ENCODE measurements at places on chromosomes 16 and 17. TPM values are rescaled to one million over a fixed set of nuclear protein-coding genes. Genes with fewer than 3 reads are reported as not detected.
A peak's percentile ranks its signal among the peaks of the same experiment; 100 is the strongest.

GRCh38 chr16:89779231-89779908 is 37.1 kb downstream of the FANCA start:
- no peak for DNase-seq

DNA sequence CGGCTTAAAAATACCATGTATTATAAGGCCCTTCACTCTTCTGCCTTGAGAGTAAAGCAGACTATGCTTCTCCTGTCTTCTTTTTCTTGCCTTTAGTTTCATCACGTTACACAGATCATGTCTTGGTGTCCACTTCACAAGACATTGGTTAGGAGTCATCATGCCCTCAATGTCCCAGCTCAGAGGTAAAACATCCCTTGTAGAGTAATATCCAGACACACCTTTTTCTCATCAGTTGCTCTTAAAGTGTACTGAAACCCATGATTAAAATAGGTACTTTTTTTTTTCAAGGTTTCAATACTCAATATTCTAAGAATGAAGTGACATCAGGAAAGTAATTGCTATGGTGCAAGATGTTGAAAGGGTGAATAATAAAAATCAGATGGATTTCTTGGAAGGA is 267.8 kb downstream of the PMP22 start:
- no peak for DNase-seq

DNA sequence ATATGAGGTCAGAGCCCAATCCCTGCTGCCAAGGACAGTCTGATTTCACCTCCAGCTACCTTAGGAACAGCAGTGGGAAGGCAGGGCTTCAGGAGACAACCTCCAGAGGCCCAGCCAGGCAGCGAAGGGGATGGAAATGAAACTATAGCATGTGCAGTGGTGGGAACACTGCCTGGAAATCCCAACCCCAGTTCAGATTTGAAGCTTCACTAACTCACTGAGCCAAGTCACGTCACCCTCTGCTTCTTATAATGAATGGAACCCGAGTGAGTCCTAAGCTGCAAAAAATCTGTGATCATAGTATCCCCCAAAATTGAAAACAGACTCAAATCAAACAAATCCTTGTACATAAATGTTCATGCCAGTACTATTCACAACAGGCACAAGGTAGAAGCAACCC is 36.0 kb upstream of the SLC39A11 start:
- no peak for DNase-seq

- no peak for DNase-seq
Observed at GRCh38 chr16:20075243-20075642, 1.6 kb upstream of the GPR139 start.

- no peak for DNase-seq
Observed at GRCh38 chr17:280901-281300, 71.7 kb downstream of the RPH3AL start.

DNA sequence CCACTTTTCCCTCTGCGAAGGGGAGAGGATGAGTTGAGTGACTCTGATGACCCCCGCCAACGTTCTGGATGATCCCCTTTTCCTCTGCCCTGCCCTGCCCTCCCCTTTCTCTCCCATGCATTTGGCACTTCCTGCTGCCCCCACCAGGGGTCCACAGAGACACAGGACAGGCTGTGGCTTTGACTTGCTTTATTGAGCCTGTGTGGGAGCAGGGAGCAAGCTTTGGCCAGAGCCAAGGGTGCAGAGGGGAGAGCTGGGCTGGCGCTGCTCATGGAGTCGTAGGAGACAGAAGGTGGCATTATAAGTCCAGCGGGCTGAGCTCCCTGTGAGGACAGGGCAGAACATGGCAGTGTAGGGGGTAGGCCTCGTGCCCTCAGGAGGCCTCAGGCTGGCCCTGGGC is 1.6 kb downstream of the PPY start:
- DNase-seq: no peak

DNA sequence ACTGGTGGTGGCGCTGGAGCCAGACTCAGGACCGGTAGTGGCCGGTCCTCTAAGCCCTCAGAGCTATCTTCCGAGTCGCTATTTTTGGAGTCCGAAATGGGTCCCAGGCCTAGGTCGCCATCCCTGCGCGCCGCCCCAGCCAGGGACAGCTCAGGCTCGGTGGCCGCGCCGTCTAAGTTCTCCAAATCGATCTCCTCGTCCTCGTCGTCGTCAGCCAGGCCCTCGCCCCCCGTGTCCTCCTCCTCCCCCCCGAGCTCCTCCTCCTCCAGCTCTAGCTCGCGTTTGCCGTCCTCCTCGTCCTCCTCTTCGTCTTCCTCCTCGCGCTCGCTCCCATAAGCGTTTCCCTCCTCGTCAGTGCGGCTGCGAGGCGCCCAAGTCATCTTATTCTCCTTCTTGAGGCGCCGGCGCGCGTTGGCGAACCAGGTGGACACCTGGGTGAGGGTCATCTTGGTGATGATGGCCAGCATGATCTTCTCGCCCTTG is 1.6 kb downstream of the IRX3 start:
- no peak for DNase-seq

GRCh38 chr17:50805486-50805885 is 29.9 kb upstream of the WFIKKN2 start:
- no peak for DNase-seq

DNA sequence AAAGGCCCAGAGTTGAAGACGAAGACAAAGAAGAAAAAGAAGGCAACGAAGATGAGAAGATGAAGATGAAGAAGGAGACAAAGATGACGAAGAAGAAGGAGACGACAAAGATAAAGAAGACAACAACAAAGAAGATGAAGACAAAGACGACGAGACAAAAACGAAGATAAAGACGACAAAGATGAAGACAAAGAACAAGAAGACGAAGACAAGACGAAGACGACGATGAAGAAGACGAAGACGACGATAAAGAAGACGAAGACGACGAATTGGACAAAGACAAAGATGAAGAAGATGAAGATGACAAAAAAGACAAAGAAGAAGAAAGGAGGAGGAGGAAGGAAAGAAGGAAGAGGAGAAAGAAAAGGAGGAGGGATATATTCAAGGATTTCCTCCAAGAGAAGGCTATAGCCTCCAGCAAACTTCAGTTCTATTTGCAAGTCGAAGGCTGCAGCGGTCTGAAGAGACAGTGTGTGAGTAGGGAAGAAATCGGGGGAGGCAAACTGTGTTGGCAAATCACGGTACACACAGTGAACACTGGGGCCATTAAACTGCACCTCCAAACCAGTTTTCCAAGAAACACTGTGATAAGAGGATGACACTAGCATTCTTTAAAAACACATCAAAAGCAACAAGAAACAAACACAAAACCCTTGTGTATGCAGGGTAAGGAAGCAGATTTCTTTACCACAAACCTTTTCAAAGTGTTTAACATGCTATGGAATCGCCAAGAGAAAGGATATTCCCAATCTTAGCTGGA is 40.5 kb downstream of the MARF1 start:
- DNase-seq: no peak

- DNase-seq: no peak
Observed at GRCh38 chr16:81546781-81547180, 102.2 kb downstream of the CMIP start.

DNA sequence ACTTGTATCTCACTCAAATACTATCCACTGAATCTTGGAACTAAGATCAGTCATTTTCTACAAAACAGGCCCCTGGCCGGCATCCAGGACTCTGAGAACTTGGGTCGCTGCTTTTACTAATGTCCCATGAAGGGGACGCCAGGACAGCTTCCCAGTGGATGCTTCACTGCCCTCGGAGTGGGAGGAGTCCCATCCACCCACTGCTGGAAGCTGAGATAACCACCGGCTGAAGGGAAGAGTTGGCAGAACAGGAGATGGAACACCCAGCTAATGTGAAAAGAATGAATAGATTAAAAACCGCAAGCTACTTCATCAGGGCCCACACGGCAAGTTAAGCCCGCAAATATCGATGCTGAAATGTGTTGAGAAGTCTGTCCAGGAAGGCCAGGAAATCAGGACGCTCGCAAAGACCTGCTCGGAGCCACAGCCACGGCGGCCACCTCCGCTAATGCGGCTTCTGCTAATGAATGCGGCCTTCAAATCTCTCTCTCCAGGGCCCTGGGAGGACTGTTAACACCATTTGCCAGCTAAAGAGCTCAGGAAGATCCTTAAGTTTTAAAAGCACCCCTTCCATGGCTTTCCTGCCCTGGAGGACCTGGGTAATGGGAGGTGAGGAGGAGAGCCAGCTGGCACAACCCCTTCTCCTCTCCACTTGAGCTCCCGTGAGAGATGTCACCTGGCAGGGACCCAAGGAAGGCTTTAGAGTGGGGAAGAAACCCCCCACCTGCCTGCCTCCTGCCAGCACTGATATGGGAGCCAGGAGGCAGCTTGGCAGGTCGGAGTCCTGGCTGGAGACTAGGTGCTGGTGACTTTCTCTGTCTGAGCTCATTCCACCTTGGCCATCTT is 226.6 kb upstream of the RPL38 start:
- no peak for DNase-seq

DNA sequence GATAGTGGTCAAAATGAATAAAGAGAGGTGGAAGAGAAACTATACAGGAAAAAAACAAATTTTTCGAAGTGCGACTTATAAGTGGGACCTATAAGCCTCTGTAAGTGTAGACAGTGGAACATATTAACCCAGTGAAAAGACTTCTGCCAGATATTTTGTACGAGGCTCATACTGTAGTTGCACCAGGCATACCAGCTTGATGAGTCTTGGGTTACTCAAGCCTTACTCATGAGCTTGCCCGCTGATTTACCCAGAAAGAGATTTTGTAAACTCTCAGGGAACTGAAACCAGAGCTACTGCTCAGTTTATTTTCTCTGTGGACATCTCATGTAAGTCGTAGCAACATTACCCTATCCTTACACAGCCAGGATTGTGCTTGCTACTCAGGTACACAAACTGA is 708.0 kb upstream of the SOX9 start:
- no peak for DNase-seq

DNA sequence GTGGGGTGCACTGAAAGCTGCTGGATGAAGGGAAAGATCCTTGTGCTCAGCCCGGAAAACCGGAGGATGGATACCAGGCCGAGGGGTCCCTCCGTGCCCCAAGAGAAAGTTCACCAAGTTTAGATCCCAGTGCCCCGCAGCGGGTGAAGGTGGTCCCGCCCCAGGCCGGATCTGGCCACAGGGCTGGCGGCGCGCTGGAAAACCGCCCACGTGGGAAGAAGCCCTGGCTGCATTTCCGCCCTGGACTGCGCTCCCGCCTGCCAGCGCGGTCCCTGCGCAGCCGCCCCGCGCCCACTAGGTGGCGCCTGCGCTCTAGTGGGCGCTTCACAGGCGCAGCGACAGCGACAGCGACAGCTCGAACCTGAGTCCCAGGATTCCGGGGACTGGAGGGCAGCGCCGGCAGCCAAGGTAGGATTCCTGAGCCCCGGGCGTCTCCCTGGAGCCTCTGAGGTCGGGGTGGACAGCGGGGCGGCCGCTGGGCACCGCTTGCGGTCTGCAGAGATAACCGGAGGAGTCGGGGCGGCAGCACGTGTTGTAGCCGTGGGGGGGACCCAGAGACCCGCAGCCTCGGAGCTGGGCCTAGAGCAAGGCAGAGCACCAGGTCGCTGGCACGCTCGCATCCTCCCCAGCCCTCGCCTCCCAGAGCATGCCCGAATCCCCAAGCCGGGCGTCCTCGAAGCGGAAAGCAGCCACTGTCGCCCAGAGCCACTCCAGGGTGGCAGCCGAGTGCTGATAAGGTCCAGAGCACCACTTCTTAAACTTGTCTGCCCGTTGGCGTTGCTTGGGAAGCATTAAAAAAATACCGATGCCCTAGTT is at the start of gene CHD9:
CHD9 (plus strand) TSS at position 322 of the 816 bp plus-strand sequence. CDS start 101,099 bp downstream, outside the sequence.
- peak; percentile 90 for DNase-seq

- no peak for DNase-seq
Observed at GRCh38 chr17:9192010-9192409, 170.7 kb downstream of the NTN1 start.

GRCh38 chr17:32658470-32659418 is 172.0 kb downstream of the CDK5R1 start:
- DNase-seq: no peak

The CAMTA2 gene
- 57.5 TPM for total RNA-seq

The SYT17 gene
- 49.2 TPM for total RNA-seq

The GRB7 gene
- 82.8 TPM for total RNA-seq

The LRRC45 gene
- 35.4 TPM for total RNA-seq

The HS3ST4 gene
- total RNA-seq: not detected

The KRTAP29-1 gene
- not detected for total RNA-seq

The TMEM238L gene
- not detected for total RNA-seq

The HSPB9 gene
- not detected for total RNA-seq

The COX6A2 gene
- not detected for total RNA-seq

The FLYWCH2 gene
- 31.2 TPM for total RNA-seq

The ROGDI gene
- 37.2 TPM for total RNA-seq

Measured in upper lobe of left lung (tissue), 6 donors.